ENCODE measurements at places on chromosomes 6 and 20. TPM values are rescaled to one million over a fixed set of nuclear protein-coding genes. Genes with fewer than 3 reads are reported as not detected.

The MAFB gene
- total RNA-seq, result 0.32 TPM

The KIFC1 gene
- total RNA-seq, result 2.7 TPM

The CLPSL2 gene
- total RNA-seq, result not detected

The BPIFB1 gene
- not detected for total RNA-seq

The BMP7 gene
- not detected for total RNA-seq

The ESR1 gene
- total RNA-seq, result 0.77 TPM

The EMILIN3 gene
- under 0.01 TPM for total RNA-seq
